ENCODE measurements at places on chromosomes 7 and 10. TPM values are rescaled to one million over a fixed set of nuclear protein-coding genes. Genes with fewer than 3 reads are reported as not detected.

Gene CFAP58
- total RNA-seq = 0.60 TPM

DNA sequence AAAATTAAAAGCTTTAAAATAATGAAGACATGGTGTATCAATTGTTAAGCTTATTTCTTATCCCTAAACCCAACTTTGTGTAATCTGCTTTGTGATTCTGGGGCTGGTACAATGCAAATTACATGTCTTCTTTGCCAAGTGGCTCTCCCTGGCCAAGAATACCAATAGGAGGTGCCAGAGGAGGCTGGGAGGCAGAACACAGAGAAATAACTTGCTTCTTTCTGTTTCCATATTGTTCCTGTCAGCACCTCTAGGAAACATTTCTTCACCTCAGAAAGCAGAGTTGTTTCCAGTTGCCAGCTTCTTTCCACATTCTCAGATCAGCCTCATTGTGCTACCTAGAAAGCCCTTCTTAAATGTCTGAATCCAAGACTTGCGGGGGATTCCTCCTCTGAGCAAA, 174.4 kb downstream of the MDFIC start:
- no peaks in the 10 kb centered on the region for H3K36me3 ChIP-seq
- DNase-seq = no peak
- H3K27me3 ChIP-seq = no peaks in the 10 kb centered on the region
- no peak overlapping the region for H3K27ac ChIP-seq

DNA sequence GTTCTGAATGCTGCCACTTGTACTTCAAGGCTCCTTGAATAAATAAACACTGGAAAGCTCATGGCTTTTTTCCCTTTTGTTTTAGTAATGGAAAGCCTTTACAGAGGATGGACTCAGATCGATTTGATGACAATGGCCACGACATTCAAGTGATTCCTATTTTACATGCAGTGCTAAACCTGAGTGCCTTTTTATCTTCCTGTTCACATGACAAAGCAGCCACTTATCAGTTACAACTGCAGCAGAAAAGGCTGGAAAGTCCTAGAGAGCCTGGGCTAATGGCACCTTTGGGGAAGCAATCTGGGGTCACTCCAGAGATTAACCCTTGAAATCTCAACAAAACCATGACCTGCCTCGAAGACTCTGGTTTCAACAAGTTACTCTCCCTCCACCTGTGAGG, 249.0 kb upstream of the AUTS2 start:
- no peak overlapping the region for H3K27ac ChIP-seq
- no peak for DNase-seq

GRCh38 chr10:112332509-112333228, 41.2 kb upstream of the ACSL5 start:
- no peaks in the 10 kb centered on the region for H3K36me3 ChIP-seq
- H3K4me1 ChIP-seq = no peaks in the 10 kb centered on the region
- no peaks in the 10 kb centered on the region for H3K27me3 ChIP-seq
- no peak for DNase-seq
- H3K4me3 ChIP-seq = no peak overlapping the region

- peaks cover 22% of the 10 kb centered on the region for H3K27me3 ChIP-seq
- peak overlapping the region; percentile 53 for H3K4me3 ChIP-seq
- DNase-seq = no peak
- no peak overlapping the region for H3K27ac ChIP-seq
- H3K4me1 ChIP-seq = no peaks in the 10 kb centered on the region
These were observed 726 bp upstream of the HOXA9 start for GRCh38 chr7:27165996-27166530.

GRCh38 chr7:14937581-14937980, 35.0 kb upstream of the DGKB start:
- DNase-seq = no peak
- H3K27ac ChIP-seq = no peak overlapping the region
- no peaks in the 10 kb centered on the region for H3K27me3 ChIP-seq

GRCh38 chr7:156107957-156108356, 295.7 kb upstream of the SHH start:
- no peak overlapping the region for H3K27ac ChIP-seq
- H3K36me3 ChIP-seq = no peaks in the 10 kb centered on the region
- no peaks in the 10 kb centered on the region for H3K4me1 ChIP-seq
- H3K4me3 ChIP-seq = no peak overlapping the region

DNA sequence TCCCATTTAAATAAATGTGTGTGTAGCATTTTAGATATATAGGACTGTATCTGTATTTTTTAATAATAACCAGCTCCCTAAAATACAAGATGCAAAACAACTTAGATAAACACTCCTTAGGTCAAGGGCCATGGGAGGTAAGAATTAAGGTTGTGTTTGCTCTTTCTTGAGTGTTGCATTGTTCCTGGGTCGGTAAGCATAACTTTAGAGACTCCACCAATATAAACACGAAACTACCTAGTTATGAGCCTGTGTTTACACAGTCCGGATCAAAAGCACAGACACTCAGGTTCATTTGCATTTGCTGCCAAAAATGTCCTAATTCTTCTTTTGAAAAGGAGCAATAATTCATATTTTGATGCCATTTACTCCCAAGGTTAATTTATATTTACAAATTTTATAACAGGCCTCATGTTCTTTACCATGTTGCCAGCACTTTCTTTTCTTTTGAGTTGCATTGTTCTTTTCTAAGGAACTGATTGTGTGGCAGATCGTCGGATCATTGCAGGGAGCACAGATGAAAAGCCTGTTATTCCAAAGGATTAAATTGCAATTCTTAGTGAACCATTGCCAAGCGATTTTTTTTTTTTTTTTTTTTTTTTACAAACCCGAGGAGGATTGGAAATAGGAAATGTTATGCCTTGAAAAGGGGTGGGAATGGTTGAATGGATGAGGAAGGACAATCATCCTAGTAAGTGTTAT, 45.8 kb upstream of the GLCCI1 start:
- H3K27me3 ChIP-seq = no peaks in the 10 kb centered on the region
- peaks cover 6% of the 10 kb centered on the region for H3K4me1 ChIP-seq
- H3K4me3 ChIP-seq = no peak overlapping the region

DNA sequence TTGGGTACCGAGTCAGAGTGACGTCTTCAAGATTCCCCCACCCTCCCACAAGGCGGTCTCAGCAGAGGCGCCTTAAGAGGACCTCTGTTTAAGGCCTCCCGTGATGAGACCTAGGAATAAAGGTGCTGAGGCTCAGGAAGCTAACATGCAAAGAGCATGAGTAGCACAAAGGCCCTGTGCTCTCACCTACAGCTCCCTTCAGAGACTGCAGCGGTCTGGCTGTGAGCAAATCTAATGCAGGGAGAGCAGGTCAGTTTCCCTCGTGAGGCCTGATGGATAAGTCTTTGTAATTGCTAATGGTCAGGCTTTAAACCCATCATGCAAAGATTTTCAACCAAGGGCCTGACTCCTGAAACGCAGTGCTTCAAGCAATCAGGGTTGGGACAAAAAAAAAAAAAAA, 909.3 kb upstream of the GHITM start:
- no peak overlapping the region for H3K27ac ChIP-seq
- H3K36me3 ChIP-seq = no peaks in the 10 kb centered on the region
- no peak for DNase-seq
- no peaks in the 10 kb centered on the region for H3K27me3 ChIP-seq
- no peaks in the 10 kb centered on the region for H3K4me1 ChIP-seq

DNA sequence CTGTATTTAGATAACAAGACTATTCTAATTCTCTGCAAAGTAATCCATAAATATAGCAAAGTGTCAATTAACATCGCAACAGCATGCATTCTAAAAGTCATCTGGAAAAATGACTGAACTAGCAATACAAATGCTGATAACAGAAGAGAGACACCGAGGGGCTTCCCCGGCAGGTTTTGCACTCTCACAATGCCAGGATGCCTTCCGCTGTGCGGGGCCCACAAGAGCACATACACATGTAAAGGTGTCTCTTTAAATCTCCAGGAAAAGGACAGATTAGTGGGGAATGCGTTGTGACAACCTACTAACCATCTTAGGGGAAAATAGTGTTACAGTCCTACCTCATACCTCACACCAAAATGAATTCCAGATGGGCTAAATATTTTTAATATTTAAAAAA, 86.9 kb downstream of the CXCL12 start:
- no peak overlapping the region for H3K4me3 ChIP-seq
- H3K36me3 ChIP-seq = no peaks in the 10 kb centered on the region
- H3K27me3 ChIP-seq = no peaks in the 10 kb centered on the region
- H3K4me1 ChIP-seq = peaks cover 19% of the 10 kb centered on the region

GRCh38 chr7:73801577-73801976, 29.2 kb upstream of the CLDN4 start:
- no peaks in the 10 kb centered on the region for H3K4me1 ChIP-seq
- H3K36me3 ChIP-seq = no peaks in the 10 kb centered on the region
- no peak overlapping the region for H3K4me3 ChIP-seq
- H3K27ac ChIP-seq = no peak overlapping the region
- H3K27me3 ChIP-seq = no peaks in the 10 kb centered on the region

- DNase-seq = no peak
- H3K36me3 ChIP-seq = no peaks in the 10 kb centered on the region
- no peaks in the 10 kb centered on the region for H3K27me3 ChIP-seq
These were observed 680.6 kb upstream of the MBL2 start for GRCh38 chr10:53453196-53453595.

Gene MRLN
- not detected for total RNA-seq

Gene RBP4
- total RNA-seq = not detected

DNA sequence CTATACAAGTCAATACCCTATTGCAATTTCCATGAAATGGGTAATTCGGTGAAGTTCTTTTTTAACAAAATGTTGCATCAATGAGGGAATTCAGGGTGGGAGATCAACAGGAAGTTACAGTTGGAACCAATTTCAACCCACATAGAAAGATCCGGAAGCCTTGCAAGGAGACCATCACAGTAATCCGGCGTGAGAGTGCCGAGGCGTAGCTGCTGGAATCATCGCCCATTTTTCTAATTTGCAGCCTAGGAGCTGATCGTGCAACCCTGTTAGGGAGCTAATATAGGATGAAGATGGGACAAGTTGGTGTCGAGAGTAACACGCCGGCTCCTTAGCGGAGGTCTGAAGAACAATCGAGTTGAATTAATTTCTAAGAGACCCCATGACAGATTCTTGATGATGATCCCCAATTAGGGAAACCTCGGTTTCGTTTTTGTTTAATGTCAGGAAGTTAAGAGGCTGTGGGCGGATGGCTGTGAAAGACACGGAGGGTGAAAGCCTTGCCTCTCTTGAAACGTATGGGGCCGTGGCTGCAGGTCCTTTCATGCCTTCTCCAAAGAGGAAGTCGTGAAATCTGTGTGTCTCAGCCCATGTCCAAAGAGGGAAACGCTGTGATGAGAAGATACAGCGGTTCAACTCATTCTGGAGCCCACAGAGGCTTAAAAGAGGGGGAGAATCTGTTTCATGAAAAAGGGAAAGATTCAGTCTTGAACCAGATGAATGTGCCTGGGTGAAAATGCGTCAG, 51.2 kb upstream of the CARD11 start:
- H3K4me3 ChIP-seq = no peak overlapping the region
- no peaks in the 10 kb centered on the region for H3K4me1 ChIP-seq
- H3K36me3 ChIP-seq = no peaks in the 10 kb centered on the region
- no peak overlapping the region for H3K27ac ChIP-seq
- no peak for DNase-seq

GRCh38 chr7:92765725-92766124, 70.6 kb downstream of the CDK6 start:
- no peak overlapping the region for H3K4me3 ChIP-seq
- H3K27ac ChIP-seq = no peak overlapping the region
- no peaks in the 10 kb centered on the region for H3K36me3 ChIP-seq
- no peaks in the 10 kb centered on the region for H3K4me1 ChIP-seq

Gene ADK
- 18.4 TPM for total RNA-seq

DNA sequence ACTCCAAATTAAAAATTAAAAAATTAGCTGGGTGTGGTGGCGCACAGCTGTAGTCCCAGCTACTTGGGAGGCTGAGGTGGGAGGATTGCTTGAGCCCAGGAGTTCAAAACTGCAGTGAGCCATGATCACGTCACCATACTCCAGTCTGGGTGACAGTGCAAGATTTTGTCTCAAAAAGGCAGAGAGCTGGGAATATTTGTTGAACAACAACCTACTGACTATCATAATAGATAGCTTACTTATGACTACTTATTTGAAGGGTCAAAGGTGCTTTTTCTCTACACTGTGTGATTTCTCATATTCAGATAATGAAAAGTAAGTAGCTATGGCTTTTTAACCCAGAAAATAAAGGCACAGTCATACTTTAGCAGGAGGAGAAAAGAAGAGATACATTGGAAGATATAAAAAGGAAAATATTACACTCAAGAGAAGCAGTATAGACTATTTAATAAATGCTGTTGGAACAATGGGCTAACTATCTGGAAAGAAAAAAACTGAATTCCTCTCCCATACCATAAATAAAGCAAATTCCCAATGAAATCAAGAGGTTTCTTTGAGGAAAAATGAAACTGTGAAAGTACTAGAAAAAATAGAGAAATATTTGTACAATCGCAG, 6.7 kb downstream of the GSDME start:
- no peaks in the 10 kb centered on the region for H3K4me1 ChIP-seq
- no peaks in the 10 kb centered on the region for H3K27me3 ChIP-seq
- H3K27ac ChIP-seq = no peak overlapping the region

- no peaks in the 10 kb centered on the region for H3K36me3 ChIP-seq
- no peak for DNase-seq
- H3K27me3 ChIP-seq = no peaks in the 10 kb centered on the region
- H3K4me3 ChIP-seq = no peak overlapping the region
- H3K4me1 ChIP-seq = no peaks in the 10 kb centered on the region
- H3K27ac ChIP-seq = no peak overlapping the region
These were observed 111.8 kb downstream of the HPSE2 start for GRCh38 chr10:99123851-99124250.

- peak; percentile 24 for DNase-seq
- no peaks in the 10 kb centered on the region for H3K27me3 ChIP-seq
- no peak overlapping the region for H3K27ac ChIP-seq
- no peaks in the 10 kb centered on the region for H3K36me3 ChIP-seq
These were observed 30.1 kb downstream of the BTBD16 start for GRCh38 chr10:122301055-122301810.

Gene OPALIN
- not detected for total RNA-seq

Gene AKR1C4
- not detected for total RNA-seq

Gene SHTN1
- 21.1 TPM for total RNA-seq

Gene SOSTDC1
- total RNA-seq = 0.33 TPM

DNA sequence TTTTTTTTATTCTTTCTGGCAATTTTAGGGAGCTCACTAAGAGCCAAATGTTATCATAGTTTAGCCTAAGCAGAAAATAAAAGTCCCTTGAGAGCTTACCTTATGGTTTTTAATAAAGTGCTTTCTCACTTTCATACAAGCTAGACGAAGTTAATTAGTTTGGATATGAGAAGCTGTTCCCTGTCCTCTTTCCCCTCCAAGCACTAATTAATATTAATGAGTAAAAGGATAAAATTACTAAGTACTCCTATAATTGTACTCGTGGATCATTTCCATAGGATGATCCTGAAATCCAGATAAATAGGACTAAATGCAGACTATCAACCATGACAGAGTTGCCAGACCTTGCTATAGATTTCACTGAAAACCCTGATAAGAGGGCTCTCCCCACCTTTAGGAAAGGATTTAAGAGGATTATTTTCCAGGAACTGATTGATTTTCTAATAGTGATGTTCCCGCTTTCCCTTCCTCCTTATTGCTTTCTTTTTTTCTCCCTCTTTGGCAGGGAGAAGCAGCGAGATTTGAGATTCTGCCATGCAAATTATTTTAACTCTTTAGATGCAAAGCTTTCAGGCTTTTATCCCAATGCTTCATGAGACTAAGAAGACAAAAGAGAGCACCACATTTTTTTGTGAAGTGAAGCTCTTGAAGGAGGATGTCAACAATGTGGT, 58.3 kb upstream of the HECW1 start:
- no peak overlapping the region for H3K27ac ChIP-seq
- no peak for DNase-seq
- no peaks in the 10 kb centered on the region for H3K4me1 ChIP-seq
- H3K36me3 ChIP-seq = no peaks in the 10 kb centered on the region
- no peak overlapping the region for H3K4me3 ChIP-seq

Gene DGKI
- 0.11 TPM for total RNA-seq

Gene EPHA1
- not detected for total RNA-seq

- H3K4me3 ChIP-seq = no peak overlapping the region
- H3K27ac ChIP-seq = no peak overlapping the region
- H3K36me3 ChIP-seq = no peaks in the 10 kb centered on the region
- DNase-seq = no peak
These were observed 5.3 kb downstream of the NFKB2 start for GRCh38 chr10:102400598-102401341.
